ENCODE measurements at places on chromosomes 7 and 10. TPM values are rescaled to one million over a fixed set of nuclear protein-coding genes. Genes with fewer than 3 reads are reported as not detected.

- DNase-seq, result no peak
These were observed 10.6 kb downstream of the BHLHA15 start for GRCh38 chr7:98221611-98222532.

DNA sequence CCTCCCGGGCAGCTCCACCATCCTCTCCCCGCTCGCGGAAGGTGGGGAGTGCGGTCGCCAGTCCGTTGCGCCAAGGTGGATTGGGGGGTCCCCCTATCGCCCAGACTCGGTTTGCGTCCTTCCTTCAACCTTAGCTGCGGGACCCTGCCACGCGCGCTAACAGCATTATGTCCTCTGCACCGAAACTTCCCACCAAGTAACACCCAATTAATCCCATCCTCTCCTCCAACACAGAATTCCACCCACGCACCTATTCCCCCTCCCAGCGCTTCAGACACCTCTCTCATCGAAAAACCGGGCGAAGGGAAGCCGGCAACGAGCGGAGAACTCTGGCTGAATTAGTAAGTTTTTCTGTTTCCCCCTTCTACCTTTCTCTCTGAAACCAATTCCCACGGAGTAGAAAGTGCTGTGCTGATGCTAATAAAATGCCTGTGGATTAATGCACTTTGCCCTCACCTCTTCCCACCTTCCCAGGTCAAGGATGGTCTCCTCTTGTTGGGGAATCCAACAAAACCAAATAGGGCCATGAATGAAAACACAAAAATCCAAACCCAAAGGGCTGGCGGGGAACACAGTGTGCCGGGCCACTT, 947 bp downstream of the HOXA3 start:
- no peak for DNase-seq

- peak; percentile 60 for DNase-seq
These were observed 101.1 kb upstream of the ABCB5 start for GRCh38 chr7:20514364-20514763.

DNA sequence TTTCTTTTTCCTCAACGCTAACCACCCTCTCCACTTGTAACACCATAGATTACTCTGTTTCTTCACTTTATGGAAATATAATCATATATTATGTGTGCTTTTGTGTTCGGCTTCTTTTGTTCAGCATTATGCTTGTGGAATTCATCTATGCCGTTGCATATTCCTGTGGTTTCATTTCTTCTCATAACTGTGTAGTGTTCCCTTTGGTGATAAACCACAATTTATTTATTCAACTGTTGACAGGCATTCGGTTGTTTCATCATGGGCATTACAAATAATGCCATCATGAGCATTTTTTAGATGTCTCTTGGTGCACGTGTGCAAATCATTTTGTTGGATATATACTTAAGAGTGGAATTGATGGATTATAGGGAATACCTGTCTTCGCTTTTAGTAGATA, 12.1 kb downstream of the AVL9 start:
- no peak for DNase-seq

DNA sequence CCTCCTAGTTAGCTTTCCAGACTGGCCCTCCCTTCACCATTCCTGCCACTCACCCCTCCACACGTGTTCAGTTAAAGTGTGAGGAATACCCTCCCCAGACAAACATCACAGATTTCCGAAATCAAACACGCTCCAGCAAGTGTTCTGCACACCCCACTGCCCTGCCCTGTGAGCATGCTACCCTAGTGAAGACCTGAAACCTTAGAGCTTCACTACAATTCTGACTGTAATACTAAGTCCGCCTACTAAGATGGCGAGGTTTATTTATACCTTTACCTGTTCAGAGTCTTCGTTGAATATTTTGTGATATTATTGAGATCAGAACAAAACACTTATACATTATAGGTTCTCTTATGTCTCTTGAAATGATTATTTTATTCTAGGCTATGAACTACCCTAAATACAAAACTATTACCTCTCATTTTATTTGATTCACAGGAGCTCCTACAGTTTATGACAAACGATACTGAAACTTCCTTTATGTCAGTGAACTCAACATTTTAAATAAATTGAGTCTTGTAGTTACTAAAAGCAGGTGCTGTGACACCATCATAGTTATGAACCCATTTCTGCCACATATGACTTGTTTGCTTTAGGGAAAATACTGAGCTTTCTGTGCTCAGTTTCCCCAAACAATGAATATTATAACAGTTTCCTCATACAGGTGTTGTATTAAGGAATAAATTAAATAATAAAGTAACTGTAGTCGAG, 8.6 kb downstream of the SCIN start:
- DNase-seq, result no peak

- no peak for DNase-seq
These were observed 106.5 kb downstream of the EPC1 start for GRCh38 chr10:32240471-32240870.

DNA sequence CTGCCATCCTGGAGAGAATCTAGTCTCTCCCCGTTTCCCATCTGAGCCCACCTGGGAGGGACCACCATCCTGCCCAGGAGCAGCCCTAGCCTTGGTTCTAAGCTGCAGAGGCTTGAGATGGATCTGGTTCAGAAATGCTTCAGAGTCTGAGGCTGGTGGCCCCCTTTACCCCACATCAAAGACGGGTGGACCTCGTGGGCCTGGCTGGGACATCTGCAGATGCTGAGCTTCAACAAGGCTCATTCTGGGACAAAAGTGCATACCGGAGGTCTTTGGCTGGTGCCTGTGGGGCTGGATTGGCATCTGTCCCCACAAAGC, 4.9 kb upstream of the IRF5 start:
- DNase-seq, result no peak

GRCh38 chr7:107564553-107565298, 955 bp downstream of the DUS4L start:
- peak; percentile 85 for DNase-seq

GRCh38 chr7:101924171-101924570, 106.7 kb downstream of the CUX1 start:
- DNase-seq, result peak; percentile 75

GRCh38 chr10:120963594-120964220, 112.5 kb downstream of the WDR11 start:
- no peak for DNase-seq

GRCh38 chr10:13803566-13804554, 217.1 kb downstream of the PRPF18 start:
- peak; percentile 64 for DNase-seq

Gene RGR
- not detected for total RNA-seq

Gene NUTM2B
- total RNA-seq, result 0.44 TPM

Gene TCTN3
- total RNA-seq, result 39.9 TPM

Gene TMEM140
- 59.7 TPM for total RNA-seq

Gene EGFR
- 0.20 TPM for total RNA-seq

Gene FAM131B
- 0.22 TPM for total RNA-seq

Gene ATG9B
- total RNA-seq, result under 0.01 TPM

Gene CYP3A7
- total RNA-seq, result not detected

Gene MLXIPL
- not detected for total RNA-seq

Gene ETV1
- 5.0 TPM for total RNA-seq

Gene MDFIC
- 24.0 TPM for total RNA-seq
